Stimulated activated CD8-positive, alpha-beta memory T cell treated with anti-CD3 and anti-CD28 coated beads, Interleukin-12 subunit alpha, Interleukin-12 subunit beta, amount 100 ng/mL, for 4 hours (primary cell): ENCODE measurements at places on chromosomes 2 and 18.

GRCh38 chr2:44804406-44805265 lies 136.9 kb upstream of the SIX3 start:
- no peak for DNase-seq

DNA sequence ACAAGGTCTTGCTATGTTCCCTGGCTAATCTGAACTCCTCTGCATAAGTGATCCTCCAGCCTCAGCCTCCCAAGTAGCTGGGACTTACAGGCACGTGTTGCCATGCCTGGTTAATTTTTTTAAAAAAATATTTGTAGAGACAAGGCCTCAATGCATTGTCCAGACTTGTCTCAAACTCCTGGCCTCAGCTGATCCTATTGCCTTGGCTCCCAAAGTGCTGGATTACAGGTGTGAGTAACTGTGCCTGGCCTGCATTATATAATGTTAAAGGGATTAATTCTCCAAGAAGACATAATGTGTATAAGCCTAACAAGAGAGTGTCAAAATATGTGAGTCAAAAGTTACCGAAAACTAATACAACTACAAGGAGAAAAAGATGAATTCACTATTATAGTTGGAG lies 32.2 kb downstream of the BUB1 start:
- no peak for DNase-seq

DNA sequence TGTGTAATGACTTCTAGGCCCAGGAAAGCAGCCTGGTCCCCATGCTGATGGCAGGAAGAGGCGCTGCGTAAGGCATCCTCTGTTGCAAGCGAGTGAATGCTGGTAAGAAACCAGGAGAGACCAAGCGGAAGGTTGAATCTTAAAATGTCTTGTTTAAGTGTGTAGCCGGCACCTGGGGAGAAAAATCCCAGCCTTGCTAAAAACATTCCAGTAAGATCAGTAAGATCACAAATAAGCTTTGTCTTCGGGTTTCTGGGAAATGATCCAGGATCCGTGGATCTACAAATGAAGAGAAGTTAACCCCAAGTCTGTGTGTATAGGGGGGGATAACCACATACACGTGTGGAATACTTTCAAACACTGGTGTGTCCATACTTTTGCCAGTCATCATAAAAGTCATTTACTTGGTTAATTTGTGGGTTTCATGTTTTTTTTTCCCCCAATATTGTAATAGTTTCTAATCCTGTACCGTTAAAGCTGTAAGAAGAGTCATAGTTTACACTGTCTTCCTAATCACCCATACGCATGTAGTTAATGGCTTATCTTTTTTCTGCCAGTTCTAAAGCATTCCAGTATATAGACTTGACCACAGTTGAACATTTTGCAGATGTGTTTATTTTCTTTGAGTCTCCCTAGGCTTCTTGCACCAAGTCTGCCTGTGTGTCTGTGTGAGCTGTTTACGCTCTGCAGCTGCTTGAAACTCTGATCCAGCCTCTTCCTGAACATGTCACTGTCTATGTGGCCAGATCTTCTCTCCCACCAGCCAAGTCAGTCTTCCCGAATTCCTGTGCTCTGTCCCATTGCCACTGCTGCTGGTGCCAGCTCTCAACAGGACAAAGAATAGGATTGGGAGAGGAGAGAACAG lies 135.9 kb upstream of the ARL4C start:
- no peak for DNase-seq

- DNase-seq, result no peak
Observed at GRCh38 chr2:100292022-100292580, 30.2 kb downstream of the LONRF2 start.

GRCh38 chr2:174465327-174465726 lies 21.5 kb downstream of the GPR155 start:
- no peak for DNase-seq

DNA sequence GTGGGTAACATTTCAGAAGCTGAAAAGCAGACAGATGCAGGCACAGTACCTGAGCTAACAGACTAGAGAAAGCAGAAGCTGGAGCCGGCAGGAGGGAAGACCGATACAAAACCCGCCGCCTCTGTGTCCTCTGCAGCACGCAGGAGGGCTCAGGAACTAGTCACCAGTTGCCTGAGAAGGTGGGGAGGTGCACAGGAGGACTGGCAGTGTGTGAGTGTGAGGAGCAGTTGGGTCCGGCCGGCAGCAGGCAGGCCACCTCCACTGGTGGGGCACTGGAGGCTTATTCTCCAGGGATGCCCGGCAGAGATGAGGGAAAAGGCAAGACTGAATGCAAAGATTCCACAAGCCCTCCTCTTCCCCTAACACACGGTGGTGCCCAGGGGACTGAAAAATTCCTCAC lies 18.2 kb downstream of the ERCC3 start:
- DNase-seq, result no peak

GRCh38 chr2:148959745-148960144 lies 78.8 kb upstream of the LYPD6B start:
- DNase-seq, result no peak

DNA sequence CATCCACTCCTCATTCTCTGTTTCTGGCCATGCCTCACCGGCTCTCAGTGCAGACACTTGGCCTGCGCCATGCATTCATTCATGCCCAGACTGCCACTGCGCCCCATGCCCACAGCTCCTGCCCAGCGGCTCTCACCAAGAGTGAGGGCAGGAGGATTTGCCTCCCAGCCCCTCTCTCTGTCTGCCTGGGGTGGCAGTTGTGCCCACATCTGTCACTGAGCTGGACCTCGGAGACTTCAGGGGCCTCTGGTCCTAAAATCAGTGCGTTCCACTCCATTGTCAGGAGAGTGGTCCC lies 75.1 kb downstream of the CIB4 start:
- no peak for DNase-seq

- no peak for DNase-seq
Observed at GRCh38 chr2:124563426-124563825, 538.3 kb downstream of the CNTNAP5 start.

DNA sequence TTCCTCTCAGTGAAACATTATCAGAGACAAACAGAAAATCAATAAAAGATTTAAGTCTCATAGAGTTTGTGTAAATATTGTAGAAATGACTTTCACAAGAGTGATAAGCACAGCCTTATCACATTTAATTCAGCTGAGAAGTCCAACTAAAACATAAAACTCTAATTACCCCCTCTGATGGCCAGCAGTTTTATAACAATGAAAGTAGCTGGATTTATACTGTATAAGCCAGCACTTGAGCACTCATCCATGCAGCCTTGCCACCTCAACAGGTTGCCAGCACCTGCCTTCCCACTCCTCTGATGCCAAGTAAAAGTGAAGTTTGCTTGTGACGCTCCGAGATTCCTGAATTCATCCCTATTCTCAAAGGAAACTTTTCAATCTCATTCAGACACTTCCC lies 103.0 kb upstream of the STK39 start:
- no peak for DNase-seq

- no peak for DNase-seq
Observed at GRCh38 chr18:43405097-43405496, 127.8 kb upstream of the SYT4 start.

GRCh38 chr18:25164848-25165811 lies 186.8 kb downstream of the ZNF521 start:
- no peak for DNase-seq
